Left hindlimb (tissue), 1 donor: ENCODE measurements at places on chromosomes 4 and X.

- no peak for DNase-seq
Observed at GRCh38 chr4:76947369-76947768, 2.2 kb upstream of the SEPTIN11 start.

- no peak for DNase-seq
Observed at GRCh38 chrX:21132686-21133393, 241.4 kb upstream of the CNKSR2 start.

- DNase-seq = no peak
Observed at GRCh38 chr4:115720611-115721010, 607.2 kb upstream of the NDST4 start.

- DNase-seq = no peak
Observed at GRCh38 chr4:177322881-177323280, 13.2 kb downstream of the NEIL3 start.

DNA sequence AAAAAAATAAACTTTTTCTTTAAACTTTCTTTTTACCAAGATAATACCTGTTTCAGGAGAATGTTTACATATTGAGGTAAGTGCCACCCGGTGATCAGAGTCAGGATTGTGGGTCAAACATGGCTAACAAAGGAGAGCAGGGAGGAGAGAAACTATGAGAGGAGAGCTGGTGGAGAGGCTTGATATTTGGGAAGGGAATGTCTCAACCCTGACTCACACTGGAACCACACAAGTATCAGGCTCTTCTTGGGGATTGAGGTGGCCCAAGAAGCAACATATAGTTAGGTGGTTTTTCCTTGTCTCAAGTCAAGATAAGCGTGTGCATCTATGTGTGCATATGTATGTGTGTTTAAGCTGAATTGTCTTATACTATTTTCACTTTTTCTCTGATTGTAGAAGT lies 6.7 kb downstream of the TCEAL1 start:
- DNase-seq = no peak
